ENCODE measurements at places on chromosomes 13 and 19.

DNA sequence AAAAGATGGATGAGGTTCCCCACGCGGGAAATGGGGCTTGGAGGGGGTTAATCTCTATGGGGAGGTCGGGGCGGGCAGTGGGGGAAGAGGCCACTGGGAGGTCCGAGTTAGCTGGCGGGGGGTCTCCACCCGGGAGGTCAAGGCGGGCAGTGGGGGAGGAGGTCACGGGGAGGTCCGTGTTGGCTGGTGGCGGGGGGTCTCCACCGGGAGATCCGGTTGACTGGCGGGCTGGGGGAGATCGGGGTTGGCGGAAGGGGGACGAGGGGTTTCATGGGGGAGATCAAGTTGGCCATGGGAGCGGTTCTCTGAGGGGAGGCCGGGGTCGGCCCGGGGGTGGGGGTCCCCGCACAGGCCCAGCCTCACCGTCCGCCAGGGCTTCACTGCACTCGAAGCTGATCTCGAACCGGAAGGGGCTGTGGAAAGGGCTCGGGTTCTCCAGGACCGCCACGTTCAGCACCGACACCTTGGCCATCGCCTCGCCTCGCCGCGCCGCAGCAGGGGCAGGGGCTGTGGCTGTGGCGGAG is 342 bp downstream of the ASF1B start:
- DNase-seq, result no peak

- DNase-seq, result no peak
Observed at GRCh38 chr19:21269813-21270212, 59.4 kb downstream of the ZNF708 start.

DNA sequence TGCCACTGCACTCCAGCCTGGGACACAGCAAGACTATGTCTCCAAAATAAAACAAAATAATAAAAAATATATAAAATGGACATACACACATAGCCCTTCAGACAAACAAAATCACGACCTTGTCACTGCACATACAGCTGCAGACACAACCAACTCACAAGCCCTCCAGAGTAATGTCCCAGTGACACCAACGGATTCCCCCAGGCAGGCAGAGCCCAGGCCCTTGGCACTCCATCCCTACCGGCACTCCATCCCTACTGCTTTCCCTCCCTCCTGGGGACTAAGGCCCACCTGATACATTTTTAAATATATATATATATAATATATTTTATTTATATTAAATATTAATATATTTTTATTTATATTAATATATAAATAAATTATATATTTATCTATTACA is 18.5 kb downstream of the ZNF101 start:
- no peak for DNase-seq

GRCh38 chr19:57664269-57665127 is 4.2 kb upstream of the ZSCAN4 start:
- DNase-seq, result no peak

DNA sequence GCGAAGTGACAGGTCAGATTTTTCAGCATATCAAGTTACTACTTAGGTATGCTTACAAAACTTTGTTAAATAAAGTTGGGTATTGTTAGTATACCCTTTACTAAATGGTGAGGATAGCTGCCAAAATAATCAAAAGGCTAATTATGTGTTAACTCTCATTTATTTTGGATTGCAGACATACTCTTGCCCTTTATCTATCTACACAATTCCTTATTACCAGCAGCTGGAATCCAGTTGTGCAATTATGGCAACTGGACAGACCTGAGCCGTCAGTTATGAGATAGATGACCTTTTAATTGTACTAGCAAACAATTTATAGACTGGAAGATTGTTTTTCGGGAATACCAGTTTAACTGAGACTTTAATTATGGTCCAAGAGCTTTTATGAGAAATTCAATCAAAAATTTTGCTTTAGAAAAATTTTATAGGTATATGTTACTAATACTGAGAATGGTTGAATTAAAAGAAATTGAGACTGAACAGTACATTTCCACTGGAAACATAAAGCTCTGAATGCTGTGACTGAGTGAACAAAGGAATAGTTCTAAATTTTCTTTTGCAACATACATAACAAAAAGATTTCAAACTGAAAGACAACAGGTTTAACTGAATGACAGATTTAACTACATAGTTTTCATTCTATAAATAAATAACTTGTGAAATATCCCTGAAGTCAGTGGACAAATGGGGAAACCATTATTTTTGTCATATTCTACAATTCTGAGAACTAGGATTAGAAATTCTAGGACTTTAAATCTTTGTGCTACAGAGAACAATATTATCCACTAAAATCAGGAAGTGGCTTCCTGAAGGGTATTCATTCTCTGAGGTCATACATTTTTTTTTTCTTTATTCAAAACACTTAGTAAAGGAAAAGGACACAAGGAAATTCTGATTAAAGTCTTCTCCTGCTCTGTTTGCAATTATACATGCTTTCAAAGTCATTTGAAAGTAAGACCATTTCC is 97.4 kb downstream of the ZC3H13 start:
- DNase-seq, result no peak

DNA sequence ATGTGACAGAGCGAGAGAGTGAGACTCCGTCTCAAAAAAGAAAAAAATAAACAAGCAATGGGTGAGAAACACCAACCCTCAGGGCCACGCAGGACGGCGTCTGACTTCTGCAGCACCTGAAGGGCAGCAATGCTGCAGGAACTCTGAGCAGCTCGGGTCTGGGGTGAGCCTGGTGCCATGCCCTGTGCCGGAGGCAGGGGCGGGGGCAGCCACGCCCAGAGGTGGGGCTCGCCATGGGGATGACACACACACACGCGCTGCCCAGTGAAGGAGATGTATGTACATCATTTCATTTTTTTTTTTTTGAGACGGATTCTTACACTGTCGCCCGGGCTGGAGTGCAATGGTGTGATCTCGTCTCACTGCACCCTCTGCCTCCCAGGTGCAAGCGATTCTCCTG is 24.3 kb downstream of the GPX4 start:
- DNase-seq, result no peak

- DNase-seq, result no peak
Observed at GRCh38 chr19:19109601-19110000, 28.7 kb downstream of the TMEM161A start.

- no peak for DNase-seq
Observed at GRCh38 chr19:50705422-50706019, 14.1 kb downstream of the SHANK1 start.

- no peak for DNase-seq
Observed at GRCh38 chr13:41709511-41709910, 251.4 kb downstream of the VWA8 start.

DNA sequence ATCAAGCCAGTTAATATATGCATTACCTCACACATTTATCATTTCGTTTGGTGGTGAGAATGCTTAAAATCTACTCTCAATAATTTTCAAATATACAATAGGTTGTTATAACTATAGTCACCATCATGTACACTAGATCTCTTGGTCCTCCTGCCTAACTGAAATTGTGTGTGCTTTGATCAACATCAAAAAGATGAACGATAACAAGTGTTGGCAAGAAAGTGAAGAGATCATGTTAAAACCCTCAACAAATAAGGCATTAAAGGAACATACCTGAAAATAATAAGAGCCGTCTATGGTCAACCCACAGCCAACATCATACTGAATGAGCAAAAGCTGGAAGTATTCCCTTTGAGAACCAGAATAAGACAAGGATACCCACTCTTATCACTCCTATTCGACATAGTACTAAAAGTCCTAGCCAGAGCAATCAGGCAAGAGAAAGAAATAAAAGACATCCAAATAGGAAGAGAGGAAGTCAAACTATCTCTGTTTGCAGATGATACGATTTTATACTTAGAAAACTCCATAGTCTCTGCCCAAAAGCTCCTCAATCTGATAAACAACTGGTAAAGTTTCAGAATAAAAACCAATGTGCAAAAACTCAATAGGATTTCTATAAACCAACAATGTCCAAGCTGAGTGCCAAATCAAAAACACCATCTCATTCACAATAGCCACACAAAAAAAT is 27.9 kb upstream of the OR10H1 start:
- no peak for DNase-seq

GRCh38 chr13:22320991-22321390 is 650.1 kb downstream of the FGF9 start:
- DNase-seq, result no peak

GRCh38 chr13:51266642-51267041 is 44.4 kb downstream of the FAM124A start:
- DNase-seq, result no peak

GRCh38 chr13:65965501-65965900 is 1264.6 kb downstream of the PCDH9 start:
- DNase-seq, result no peak

GRCh38 chr19:6270076-6270745 is 9.6 kb downstream of the MLLT1 start:
- DNase-seq, result no peak

- no peak for DNase-seq
Observed at GRCh38 chr13:48892053-48892687, 83.5 kb upstream of the FNDC3A start.

GRCh38 chr19:2051773-2052704 is 995 bp upstream of the MKNK2 start:
- DNase-seq, result no peak

- no peak for DNase-seq
Observed at GRCh38 chr19:35445826-35446593, 2.0 kb upstream of the FFAR2 start.

GRCh38 chr19:45123440-45123850 is 30.5 kb downstream of the PPP1R37 start:
- DNase-seq, result no peak

DNA sequence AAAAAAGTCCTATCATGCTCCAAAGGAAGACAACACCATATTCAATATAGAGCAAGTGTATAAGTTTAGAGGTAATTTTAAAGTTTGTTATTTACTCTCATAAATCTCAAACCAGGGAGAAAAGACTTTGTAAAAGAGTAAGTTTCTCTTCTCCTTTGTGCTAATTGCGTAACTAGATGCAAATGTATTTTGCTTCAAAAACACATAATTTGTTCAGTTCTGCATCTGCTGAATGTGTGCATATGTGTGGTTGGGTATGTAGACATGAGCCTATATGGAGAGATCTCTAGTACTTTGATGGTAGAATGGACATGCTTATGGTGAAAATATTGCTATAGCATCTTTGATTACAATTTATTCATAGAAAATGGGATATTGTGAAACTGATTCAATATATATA is 17.8 kb upstream of the MIR17HG start:
- DNase-seq, result no peak

DNA sequence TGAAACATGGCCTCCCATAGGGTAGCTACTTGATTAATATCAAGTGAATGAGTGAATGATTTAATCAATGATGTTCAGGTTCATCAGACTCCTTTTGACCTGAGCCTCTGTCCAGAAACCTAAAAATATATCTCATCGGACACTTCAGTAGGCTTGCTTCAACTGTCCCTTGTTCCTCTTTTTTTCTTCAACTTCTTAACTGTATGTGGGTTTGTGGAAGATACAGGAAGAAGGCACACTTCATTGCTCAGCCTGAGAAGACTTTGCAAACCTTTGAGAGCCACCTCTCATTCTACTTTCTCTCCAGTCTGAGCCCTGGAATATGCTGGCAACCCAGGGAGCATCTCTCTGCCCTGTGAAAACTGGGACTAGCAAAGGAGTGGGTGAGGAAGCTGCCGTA is 557.0 kb downstream of the FGF9 start:
- DNase-seq, result no peak

DNA sequence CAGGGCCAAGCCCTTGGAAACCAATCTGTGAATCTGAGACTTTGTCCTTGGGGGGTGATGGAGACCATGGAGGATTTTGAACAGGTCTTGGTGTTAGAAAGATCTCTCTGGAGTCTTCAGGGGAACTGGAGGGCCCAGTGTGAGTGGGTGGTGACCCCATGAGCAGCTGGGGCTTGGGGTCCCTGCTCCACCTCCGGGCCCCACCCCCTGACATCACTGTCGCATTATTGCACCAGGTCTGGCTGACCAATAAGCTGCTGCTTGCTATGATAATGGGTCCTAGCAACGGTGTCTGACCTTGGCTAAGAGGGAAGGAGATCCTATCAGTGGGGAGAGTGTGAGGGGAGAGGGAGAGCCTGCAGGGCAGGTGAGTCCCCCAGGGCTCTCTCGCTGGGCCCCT is at the start of gene IRGC:
Gene IRGC (plus strand): TSS at position 301 of the 400 bp plus-strand sequence. CDS start 2,483 bp downstream, outside the sequence.
- no peak for DNase-seq

GRCh38 chr19:53461866-53462265 is 5.7 kb upstream of the ZNF813 start:
- DNase-seq, result no peak

- no peak for DNase-seq
Observed at GRCh38 chr19:33264881-33265445, 37.4 kb downstream of the CEBPA start.

DNA sequence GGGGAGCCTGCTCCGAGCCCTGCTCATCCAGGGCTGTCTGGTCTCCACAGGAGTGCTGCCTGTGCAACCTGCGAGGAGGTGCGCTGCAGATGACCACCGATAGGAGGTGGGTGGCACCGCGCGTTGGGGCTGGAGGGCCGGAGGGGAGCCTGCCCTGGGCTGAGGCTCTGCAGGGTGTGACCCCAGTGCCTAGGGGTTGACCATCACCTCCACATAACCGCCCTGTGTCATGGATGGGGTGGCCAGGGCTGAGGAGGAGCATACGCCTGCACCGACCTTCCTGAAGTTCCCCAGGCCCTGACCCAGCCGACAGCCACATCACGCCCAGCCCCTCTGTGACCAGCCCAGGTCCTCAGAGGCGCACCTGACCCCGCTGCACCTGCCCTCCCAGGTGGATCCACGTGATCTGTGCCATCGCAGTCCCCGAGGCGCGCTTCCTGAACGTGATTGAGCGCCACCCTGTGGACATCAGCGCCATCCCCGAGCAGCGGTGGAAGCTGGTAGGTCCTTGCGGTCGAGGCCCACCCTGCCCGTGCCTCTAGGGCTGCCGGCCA is 168.7 kb downstream of the KDM4B start:
- no peak for DNase-seq

DNA sequence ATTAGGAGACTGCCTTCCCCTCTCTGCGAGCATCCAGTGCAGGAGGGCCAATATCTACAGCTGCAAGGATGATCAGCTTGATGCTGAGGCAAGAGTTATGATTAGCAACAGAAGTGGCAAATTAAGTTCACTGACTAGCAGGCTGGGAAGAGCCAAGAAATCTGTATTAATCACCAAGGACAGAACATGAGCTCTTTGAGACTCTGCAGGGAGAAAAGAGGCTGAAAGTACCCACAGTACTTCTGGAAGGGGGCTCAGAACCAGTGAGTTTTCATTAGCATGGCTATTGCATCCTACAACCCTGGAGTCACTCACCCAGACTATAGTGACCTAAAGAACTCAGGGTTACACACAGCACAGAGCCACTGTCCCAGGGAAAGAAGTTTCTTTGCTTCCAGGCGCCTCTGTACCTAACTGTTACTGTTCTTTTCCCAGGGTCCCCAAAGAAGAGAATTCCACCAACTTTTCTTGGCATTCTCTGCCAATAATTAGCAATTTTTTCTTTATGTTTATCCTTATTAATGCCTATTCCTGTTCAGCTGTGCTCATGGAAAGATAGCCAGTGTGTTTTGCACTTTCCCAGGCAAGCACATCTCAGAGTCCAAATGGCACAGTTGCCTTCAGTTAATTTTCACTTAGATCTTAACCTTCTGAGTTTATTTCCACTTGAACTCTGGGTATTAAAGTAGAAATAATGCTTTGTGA is 25.8 kb upstream of the MEDAG start:
- no peak for DNase-seq

- no peak for DNase-seq
Observed at GRCh38 chr19:6023085-6023682, 45.2 kb upstream of the RANBP3 start.

- no peak for DNase-seq
Observed at GRCh38 chr19:16261584-16262368, 62.9 kb upstream of the KLF2 start.

Data from stimulated activated CD4-positive, alpha-beta T cell treated with anti-CD3 and anti-CD28 coated beads, Interleukin-1b, Interleukin-23, amount 100 ng/mL, for 1 hour (primary cell).